ENCODE measurements at places on chromosomes 12 and 14.

DNA sequence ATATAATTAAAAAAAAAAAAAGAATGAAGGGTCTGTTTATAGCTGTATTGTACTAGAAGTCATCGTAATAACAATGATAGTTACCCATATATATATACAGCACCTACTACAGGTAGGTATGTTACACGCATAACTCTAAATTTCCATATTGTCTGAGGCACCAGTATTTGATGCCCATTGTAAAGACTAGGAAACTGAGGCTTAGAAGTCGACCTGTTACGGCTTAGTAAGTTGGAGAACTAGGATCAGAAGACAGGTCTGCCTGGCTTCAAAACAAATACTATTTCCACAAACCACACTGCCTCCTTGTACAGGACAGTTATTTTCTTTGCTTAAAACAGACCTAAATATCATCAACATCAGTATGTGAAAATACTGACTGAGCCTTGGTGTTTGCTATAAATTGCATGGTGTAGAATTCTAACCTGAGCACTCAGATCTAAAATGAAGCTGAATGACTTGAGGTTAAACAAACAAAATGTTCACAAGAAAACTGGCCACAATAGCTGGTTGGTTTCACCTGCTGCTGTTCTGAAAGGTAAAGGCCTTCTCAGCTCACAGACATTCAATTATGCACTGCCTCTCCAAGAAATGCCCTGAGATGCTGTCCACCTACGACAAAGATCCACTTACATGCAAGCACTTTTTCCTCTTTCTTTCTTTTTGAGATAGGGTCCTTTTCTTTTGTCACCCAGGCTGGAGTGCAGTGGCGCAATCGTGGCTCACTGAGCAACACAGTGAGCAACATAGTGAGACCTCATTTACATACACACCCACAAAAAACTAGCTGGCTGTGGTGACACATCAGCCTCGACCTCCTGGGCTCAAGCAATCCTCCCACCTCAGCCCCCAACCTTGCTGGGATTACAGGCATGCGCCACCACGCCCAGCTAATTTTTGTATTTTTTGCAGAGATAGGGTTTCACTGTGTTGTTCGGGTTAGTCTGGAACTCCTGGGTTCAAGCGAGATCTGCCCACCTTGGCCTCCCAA lies 35.7 kb downstream of the SSH1 start:
- peak; percentile 29 for DNase-seq

- no peak for DNase-seq
Measured at GRCh38 chr12:34600592-34601462, 578.5 kb downstream of the ALG10 start.

GRCh38 chr12:126191031-126191891 lies 1126.0 kb downstream of the AACS start:
- DNase-seq: no peak

DNA sequence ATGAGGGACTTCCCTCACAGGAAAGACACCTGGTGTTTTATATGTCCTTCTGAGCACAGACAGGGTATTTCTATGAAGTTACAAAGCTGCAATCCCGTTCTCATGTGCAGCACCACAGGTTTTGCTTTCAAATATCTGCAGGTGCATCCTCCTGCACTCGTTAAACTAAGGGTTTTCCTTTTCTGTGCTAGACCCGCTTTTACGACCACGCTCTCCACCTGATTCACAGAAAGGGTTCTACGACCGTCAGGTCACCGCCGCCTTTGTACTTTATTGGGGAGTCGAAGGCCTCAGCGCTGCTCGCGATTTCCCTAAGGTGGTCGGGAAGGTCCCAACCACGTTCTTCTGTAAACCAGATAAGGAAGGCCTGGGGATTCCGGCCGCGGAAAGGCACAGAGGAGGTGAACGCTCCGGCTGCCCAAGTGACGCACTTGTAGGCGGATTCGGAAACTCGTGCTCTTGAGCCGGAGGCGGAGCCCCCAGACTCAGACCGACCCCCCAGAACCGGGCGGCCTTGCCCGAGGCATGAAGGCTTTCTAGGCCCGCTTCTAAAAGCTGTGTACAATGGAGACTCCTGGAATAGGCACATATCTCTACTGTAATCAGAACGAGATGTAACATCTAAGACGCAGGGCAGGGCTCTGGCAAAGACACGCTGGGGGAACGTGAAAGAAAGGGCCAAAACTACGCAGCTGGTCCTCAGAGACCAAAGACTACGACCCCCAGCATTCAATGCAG lies 995 bp upstream of the HSP90B1 start:
- DNase-seq: peak; percentile 95

DNA sequence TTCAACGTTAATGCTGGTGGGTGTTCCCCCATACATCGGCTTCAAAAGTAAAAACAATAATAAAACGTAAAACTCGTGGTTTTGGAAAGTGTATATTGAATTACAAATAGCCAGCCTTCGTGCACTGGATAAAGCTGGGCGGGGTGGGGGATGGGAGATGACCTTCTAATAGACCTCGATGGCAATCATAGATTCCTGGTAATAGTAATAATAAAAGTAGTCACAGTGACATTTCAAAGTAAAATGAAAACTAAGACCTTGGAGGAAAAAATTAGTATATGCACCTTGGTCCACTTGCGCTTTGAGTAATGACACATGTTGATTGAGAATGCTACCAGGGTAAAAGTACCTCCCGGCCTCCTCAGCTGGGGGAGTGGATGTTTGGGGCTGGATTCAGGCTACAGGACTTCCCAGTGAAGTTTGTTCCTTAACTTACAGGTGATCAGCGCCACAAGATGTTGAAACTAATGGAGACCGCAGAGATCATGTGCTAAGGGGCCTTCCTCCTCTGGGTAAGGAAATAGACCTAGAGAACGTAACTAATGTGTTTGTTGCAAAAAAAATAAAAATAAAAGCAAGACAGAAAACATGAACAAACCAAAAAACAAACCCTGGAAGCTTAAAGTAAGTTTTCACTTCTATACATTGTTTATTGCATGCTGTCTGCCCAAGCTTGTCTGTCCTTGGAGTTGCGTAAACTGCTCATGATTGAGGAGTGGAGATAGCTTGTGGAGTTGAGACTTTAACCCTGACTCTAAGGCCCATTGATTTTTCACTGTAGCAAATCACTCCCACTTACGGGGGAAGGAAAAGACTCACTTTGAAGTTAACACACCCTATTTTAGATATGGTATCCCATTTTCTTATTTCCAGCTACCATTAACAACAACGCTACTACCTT lies 907 bp upstream of the LRIG3 start:
- no peak for DNase-seq

GRCh38 chr14:85607651-85608081 lies 77.7 kb downstream of the FLRT2 start:
- no peak for DNase-seq

DNA sequence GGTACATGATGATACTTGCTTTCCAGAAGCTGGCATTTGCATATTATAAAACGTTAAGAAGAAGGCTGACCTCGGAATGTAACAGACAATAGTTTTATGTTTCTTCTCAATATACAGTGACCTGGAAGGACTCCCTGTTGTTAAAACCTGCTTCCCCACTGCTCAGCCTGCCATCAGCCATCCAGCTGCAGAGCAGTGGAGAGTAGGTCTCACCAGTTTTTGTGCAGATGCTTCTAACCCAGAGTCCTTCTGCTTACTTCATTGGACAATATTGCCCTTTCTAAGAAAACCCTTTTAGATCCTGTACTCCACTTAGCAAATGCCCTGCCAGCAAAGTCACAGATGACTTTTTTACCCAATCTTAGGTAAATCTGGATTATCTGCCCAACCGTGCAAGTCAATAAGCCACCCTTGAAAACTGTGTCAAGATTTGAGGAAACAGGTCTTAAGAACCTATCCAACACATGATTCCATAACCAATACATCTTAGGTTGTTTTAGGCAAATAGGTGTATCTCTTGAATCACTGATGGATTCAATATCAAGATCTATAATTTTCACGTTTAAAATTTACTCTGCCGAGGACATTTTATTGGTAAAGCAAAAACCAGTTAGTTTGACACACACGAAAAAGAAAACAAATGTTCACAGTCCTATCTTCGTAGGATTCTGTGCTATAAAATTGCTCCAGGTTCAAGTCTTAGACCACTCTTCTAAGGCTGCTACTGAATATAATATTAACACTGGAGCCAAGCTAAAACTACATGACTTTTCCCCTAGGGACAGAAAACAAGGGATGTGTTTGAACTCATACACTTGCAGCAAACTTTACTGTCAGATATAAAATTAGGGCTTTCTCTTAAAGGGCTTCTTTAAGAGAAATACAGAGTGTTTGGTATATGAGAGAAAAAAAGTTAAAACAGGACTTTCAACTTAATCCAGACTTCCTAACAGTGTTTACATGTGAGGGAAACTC lies 5.7 kb downstream of the PHLDA1 start:
- peak; percentile 79 for DNase-seq

DNA sequence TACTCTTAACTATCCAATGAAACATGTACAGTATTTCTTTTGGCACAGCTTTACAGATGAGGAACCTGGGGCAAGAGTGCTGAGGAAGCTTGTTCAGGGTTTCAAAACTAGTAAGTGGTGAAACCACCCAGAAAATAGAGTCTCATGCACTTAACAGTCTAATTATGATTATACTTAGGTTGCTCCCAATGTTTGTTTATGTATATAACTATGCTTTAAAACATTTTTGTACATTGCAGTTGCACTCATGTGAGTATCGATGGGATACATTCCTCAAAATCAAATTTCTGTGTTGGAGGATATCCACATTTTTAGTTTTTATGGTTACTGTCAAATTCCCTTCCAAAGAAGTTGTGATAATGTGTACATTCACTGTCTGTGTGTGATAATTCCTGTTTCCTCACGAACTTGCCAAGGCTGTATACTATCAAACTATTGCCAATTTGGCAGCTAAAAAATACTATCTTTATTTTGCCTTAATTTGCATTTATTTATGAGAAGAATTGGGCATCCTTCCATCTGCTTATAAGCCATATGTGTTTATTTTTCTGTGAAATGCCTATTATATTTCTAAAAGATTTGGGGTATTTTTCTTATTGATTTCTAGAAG lies 143.9 kb upstream of the SSTR1 start:
- no peak for DNase-seq

DNA sequence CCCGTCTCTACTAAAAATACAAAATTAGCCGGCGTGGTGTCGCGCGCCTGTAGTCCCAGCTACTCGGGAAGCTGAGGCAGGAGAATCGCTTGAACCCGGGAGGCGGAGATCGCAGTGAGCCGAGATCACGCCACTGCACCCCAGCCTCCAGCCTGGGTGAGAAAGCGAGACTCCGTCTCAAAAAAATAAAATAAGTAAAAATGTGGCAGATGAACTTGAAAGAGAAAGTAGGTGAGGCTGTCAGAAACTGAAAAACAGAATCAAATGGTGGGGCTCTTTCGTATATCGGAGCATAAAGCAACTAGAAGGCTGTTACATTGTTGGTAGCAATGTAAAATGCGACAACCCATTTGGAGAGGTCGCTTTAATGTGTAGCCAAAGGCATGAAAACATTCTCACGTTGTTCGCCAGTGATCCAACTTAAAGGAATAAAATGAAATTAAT lies 767 bp upstream of the CCNT1 start:
- DNase-seq: no peak

GRCh38 chr12:105803292-105803691 lies 335.5 kb downstream of the NUAK1 start:
- no peak for DNase-seq

DNA sequence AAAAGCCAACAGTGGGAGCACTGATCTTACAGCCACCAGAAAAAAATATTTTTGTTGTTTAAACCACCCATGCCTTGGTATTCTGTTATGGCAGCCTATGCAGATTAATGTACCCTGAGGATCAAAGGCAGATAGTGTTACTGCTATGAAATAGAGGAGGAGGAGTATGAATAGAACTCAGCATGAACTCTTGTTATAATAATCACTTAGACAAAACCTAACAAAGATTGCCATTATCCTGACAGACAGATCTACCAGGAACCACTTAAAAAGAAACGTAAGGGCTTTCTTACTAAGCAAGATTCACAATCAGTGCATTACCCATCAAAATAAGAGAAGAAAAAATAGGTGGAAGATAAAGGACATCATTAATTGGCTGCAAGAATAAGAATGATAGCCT lies 558.3 kb downstream of the GALC start:
- DNase-seq: no peak

- DNase-seq: no peak
Measured at GRCh38 chr12:124407074-124407473, 112.2 kb downstream of the RFLNA start.

- DNase-seq: no peak
Measured at GRCh38 chr12:91633734-91634357, 451.2 kb upstream of the DCN start.

- no peak for DNase-seq
Measured at GRCh38 chr14:58238252-58239243, 6.1 kb upstream of the PSMA3 start.

GRCh38 chr14:99258876-99259726 lies 12.9 kb downstream of the BCL11B start:
- no peak for DNase-seq

GRCh38 chr14:55451398-55451797 lies 11.0 kb upstream of the TBPL2 start:
- DNase-seq: no peak

DNA sequence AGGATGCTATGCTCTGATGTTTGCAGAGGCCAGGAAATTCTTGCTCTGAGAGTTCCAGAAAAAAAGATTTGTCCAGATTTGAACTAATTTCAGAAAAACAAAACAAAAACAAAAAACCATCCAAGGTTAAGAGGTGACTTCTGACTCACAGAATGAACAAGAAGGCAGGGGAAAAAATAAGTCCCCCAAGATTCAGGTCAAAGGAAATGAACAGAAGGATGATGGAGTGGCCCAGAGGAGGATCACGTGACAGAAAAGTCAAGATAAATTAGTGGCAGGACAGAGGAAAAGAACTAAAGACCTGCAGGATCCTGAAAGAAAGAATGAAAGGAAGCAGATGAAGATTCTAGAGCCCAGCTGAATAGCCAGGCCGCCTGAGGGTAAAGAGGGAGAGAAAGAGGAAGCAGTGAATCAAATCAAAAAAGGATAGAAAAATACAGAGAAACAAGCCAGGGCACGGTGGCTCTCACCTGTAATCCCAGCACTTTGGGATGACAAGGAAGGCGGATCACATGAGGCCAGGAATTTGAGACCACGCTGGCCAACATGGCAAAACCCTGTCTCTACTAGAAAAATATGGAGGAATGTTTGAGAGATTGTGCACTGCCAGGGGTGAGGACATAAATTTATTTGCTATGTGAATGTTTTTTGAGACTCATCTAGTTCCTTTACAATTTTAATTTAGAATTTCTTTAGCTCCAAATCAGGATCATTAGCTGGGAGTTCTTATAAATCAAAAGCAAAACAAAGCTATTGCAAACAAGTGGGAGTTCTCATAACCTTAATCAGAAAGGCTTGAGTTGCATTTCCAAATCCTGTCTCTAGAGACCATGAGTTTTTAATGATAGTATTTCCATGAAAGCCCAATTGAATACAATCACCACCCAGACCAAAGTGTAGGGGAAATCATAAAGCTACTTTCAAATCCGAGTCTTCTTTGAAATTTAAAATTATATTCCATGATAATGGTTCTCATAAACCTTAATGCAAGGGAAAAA lies 217.1 kb upstream of the PLEKHG7 start:
- DNase-seq: no peak

- no peak for DNase-seq
Measured at GRCh38 chr12:21756699-21757098, 17.8 kb downstream of the KCNJ8 start.

GRCh38 chr14:92513966-92514843 lies 624 bp downstream of the RIN3 start:
- DNase-seq: peak; percentile 35

Measured in RKO (cell line).